ENCODE measurements at places on chromosomes 3 and 15. TPM values are rescaled to one million over a fixed set of nuclear protein-coding genes. Genes with fewer than 3 reads are reported as not detected.

GRCh38 chr3:156620260-156620659 is 54.1 kb upstream of the TIPARP start:
- DNase-seq = no peak

GRCh38 chr3:194316918-194317317 is 34.2 kb downstream of the CPN2 start:
- DNase-seq = no peak

SAMMSON gene
- total RNA-seq = 0.08 TPM

DNA sequence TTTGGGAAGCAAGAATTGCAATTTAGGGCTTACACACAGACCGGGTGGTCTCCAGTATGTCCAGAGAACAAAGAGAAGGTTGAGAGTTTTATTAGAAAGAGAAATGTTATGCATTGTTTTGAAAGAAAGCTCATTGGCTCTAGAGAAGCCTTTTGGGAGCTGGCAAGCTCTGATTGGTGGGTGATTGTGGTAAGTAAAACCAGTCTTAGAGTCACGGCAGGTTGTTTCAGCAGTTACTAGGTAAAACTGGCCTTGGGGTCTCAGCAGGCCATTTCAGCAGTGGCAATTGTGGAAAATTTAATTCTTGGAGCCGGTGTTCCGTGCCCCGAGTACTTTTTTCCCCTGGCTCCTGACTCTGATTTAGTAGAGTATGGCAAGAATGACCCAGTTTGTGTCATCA is 78.1 kb downstream of the MRPL46 start:
- DNase-seq = no peak

GRCh38 chr3:44264146-44264545 is 22.5 kb downstream of the TOPAZ1 start:
- DNase-seq = no peak

- no peak for DNase-seq
These were observed 41.2 kb downstream of the IMPG2 start for GRCh38 chr3:101279162-101279561.

C3orf18 gene
- total RNA-seq = 14.0 TPM

GRCh38 chr3:74535281-74535680 is 79.2 kb downstream of the CNTN3 start:
- DNase-seq = no peak

DNA sequence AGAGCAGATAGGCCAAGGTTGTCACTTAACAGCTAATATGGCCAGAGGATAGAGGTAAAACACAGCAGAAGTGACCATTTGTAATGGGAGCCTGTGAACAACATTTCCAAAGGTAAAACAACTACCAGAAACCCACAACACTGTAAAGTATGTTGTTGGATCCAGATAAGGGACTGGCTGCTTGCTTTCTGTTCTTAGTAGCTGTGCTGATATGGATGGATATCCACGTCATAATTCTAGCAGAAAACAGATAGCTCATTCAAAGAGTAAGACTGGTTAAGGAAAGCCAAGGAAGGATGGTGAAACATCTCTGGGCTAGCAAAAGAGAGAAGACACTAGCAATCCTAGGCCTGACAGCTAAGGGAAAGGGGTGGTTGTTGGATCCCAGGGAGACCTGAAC is 36.9 kb upstream of the SPRED1 start:
- no peak for DNase-seq

- DNase-seq = no peak
These were observed 59.0 kb downstream of the LYSMD4 start for GRCh38 chr15:99674279-99674678.

Measured in myocyte (in vitro differentiated cells).